ENCODE measurements at places on chromosomes 4 and X.

DNA sequence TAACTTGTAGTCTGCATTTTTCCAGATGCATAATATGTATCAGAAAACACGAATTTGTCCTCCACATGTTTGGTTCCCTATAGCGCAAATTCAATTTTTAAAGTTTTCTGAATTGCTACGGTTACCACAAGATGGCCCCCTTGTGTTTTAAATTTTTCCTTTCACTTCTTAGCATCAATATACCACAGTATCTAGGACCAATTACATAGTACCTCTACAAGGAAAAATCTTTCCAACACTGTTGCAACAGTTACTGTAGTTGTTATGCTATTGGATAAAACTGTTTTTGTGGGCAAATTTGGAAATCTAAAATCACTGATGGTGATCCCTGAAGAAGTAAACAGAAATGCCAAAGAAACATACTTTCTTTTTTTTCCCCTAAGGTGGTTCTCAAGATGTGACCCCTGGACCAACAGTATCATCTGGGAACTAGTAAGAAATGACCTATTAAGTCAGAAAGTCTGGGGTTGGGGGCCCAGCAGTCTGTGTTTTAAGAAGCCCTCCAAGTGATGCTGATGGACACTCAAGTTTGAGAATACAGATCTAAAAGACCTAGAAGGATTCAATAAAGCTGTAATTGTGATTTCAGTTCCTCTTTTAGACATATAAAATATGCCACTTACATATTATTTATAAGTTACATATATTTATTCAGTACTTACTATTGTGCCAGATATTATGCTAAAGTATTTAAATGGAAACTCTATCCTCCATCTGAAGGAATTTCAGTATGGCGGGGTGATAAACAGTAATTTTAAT, 3.1 kb downstream of the ZGRF1 start:
- DNase-seq = no peak

- no peak for DNase-seq
Observed at GRCh38 chr4:140071806-140072205, 82.2 kb downstream of the MAML3 start.

DNA sequence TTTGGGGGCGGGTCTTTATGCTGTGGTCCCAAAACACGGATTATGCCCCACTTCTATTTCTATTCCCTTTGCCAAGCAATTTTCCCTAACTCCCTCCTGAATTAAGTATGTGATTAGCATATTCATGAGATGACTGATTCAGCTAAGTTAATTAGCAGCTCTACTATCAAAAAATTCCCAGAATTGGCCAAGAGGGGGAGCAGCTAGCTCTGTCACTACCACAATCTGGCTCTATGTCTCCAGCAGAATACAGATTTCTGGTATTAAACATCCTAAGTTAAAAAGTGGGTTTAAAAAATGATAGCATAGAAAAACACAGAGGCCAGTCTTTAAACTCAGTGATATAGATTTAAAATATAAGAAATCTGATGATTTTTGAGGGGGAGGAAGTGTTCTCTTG, 80.3 kb downstream of the GPC4 start:
- no peak for DNase-seq

GRCh38 chr4:94415448-94415847, 36.3 kb upstream of the PDLIM5 start:
- DNase-seq = no peak

GRCh38 chr4:183936574-183937345, 31.7 kb downstream of the STOX2 start:
- DNase-seq = no peak

GRCh38 chrX:21926527-21927278, 13.8 kb upstream of the SMS start:
- DNase-seq = no peak

GRCh38 chr4:182619660-182620059, 297.5 kb downstream of the DCTD start:
- no peak for DNase-seq

DNA sequence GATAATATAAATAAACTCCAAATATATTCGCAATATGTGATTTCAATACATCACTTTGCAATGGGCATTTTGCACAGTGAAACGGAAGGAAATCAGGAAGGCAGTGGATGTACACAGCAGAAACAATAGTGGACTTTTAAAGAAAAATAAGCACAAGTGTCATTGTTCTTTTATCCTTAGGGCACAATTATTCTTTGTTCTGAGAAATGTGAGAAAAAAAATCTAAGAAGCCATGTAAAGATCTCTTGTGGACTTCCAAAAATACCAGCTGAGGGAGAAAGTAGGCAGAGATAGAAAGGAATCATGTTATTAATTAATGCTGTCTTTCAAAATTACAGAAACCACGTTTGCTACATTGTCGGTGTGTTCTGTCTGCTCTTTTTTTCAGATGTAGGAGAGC, 17.6 kb upstream of the PRRG1 start:
- no peak for DNase-seq

GRCh38 chrX:73728602-73729001, 165.6 kb downstream of the CHIC1 start:
- DNase-seq = no peak

DNA sequence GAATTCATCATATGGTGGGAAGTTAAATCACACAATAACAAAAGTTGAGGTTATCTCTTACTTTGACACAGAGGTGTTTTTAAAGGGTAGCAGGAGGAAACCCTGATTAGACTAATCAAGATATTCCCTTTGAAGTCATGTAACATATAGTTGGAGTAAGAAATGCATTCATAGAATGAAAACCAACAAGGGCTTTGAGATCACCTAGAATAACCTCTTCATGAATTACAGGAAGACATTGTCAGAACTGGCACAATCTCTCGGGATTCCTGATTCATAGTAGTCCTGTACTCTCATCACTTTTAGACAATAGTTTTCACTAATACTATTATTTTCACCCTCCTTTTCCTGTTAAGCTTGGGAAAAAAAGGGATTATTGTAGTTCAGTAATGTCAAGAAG, 170.2 kb downstream of the PPP3CA start:
- DNase-seq = no peak

- no peak for DNase-seq
Observed at GRCh38 chrX:51896626-51897025, 3.2 kb downstream of the MAGED1 start.

DNA sequence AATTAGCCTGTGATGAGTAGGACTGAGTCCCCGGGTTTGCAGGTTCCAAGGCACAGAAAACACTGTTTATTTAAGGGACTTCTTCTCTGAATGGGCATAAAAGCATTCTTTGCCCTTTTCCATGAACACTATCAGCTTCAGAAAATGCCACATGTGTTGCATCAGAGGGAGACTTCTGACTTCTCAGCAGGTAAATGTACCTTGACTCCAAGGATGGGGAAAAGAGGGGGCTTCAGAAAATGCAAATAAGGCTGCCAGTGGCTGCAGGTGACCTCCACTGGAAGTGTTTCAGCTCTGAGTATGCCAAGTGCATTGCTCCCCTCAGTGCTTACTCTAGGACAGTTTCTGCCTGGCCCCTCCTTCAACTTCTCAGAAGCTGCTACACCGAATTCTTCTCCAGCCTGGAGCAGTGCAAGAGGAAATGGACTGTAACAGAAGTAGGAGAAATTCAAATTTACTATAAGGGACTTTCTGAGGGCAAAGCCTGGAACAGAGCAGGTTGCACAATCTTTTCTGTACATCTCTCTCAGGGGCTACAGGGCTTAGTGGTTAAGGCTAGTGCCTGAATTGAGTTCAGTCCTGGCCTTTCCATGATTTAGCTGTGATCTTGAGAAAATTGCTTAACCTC, 233.2 kb downstream of the PTTG2 start:
- DNase-seq = no peak

DNA sequence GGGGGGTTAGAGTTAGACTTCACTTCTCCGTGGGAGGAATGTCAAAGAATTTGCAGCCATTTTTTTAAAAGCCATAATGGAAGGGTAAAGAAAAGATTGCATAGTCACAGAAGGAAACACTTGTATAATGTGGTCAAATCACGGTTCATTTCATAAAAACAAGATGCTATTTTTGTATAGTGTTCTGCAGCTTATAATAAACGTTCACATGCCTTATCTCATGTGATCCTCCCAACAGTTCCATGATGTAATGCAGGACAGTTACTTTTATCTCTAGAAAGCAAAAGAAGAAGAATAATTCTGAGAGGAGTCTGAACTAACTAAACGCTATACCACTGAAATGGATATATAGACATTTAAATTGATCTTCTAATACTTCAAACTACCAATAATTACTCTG, 71.3 kb upstream of the CAMK2D start:
- DNase-seq = no peak

GRCh38 chrX:45842207-45842925, 641.7 kb upstream of the DIPK2B start:
- no peak for DNase-seq

DNA sequence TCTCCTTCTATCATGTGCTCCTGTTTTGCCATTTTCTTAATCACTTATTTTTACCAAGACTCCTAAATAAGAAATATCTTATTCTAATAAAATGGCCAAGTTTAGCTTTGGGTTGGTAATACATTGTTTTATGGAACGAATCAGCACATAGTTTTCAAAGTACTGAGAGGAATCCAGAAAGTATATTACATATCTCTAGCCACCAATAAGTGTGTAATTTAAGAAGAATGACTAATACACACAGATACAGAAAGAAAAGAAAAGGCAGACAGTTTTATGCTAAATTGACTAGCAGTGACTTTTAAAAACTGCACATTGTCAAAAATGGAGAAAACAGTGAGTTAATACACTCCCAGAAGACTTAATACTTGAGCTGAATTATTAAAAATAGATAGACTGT, 167.0 kb upstream of the IL15 start:
- no peak for DNase-seq

- DNase-seq = no peak
Observed at GRCh38 chrX:1564750-1565683, 26.4 kb upstream of the AKAP17A start.

DNA sequence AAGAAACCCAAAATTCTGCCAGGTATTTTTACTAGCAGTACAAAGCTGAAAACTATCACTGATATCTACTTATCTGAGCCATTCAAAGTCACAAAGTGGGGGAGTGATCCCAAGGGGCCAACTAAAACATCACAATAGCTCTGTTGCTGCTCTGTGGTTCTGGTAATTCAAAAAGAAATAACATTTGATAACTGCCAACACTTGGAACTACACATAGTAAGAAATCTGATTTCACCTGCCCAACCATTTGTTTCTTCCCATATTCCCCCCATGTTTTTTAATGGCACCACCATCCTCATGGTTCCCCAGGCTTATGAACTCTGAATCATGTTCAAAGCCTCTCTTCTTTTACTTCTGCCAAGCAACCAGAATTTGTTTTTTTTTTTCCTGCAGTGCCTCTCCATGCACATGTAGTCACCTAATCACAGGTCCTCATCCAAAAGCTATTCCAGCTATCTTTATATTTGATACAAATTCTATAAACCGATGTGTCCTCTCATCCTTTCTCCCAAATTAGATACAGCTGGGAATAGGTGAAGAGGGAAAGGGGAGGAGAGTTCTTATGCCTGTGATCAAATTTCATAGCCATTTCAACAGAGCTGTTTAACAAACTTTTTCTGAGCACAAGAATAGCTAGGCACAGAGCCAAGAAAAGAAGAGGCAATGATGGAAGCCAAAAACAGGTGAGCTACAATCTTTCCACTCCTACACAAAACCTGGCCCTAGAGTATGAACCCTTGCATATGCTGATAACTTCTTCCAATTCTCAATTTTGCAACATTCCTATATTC, 7.7 kb downstream of the AMMECR1 start:
- DNase-seq = peak; percentile 27

DNA sequence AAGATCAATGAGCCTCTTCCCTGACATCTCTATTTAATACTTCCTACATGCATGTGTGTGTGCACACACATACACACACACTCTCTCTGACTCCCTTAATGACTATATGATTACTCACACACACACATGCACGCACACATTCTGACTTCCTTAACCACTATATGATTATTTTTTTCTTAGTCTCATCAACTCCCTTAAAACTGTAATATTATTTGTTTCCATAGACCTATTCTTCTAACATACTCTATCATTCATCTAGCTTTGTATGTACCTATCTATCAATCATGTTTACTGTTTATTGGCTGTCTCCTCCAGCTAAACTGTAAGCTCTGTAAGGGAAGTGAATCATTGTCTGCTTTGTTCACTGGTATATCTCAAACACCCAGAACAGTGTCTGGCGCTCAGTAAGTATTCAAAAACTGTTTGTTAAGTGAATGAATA, 236.6 kb downstream of the RASL11B start:
- no peak for DNase-seq

DNA sequence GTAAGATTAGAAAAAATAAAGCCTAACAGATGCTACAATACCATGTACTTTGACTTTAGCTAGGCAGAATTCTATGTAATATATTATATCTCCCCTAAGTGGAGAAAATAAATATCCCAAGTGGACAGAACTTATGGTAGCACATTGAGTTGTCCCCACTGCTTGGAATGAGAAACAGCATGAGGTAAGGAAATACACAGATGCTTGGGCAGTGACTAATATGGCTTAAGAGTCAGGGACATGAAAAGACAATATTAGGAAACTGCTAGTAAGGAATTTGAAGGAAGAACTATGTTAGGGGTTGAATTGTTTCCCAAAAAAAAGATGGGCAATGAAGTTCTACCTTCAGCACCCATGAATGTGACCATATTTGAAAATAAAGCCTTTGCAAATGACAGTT, 2265.1 kb downstream of the PCDH7 start:
- DNase-seq = no peak

- DNase-seq = no peak
Observed at GRCh38 chrX:153945956-153946943, 1.8 kb upstream of the RENBP start.

- DNase-seq = no peak
Observed at GRCh38 chr4:112057470-112057869, 87.8 kb upstream of the FAM241A start.

- no peak for DNase-seq
Observed at GRCh38 chr4:119489305-119489704, 139.3 kb downstream of the PDE5A start.

DNA sequence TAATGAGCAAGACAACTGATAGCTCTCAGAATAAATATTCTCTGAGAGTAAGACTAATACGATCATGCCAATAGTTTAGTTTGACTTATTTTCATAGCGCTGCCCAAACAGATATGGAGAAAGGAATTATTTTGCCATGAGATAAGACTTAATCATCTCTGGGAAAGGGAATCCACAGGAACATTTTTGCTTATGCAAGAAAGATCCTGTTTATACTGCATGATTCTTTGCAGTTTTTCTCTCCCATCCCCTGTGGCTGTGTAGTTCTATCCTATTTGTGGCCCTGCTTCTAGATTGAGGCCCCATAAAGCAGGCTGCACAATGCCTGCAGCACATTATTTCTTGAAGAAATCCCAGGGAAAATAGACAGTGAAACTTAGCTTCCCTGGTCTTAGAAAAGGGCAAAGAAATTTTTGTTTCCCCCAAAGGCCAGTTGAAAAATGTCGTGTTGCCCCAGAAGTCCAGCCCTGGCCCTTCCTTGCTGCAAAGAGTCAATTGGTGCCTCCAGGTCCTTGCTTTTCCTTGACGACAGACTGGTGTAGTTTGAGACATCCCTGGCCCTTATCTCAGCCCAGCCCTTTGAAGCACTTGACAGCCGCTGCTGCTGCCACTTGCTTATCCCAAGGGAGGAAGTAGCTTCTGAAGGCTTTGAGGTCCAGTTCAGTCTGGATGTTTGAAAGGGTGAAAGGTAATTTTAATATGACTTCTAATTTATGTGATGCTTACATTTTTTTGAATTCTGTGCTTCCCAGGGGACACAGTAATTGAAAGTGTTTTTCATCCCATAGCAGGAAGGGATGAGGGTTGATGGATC, 45.0 kb upstream of the SH3RF1 start:
- no peak for DNase-seq

- DNase-seq = no peak
Observed at GRCh38 chrX:153560000-153560399, 38.9 kb downstream of the CCNQ start.

GRCh38 chr4:110596431-110596830, 26.4 kb downstream of the PITX2 start:
- no peak for DNase-seq

- DNase-seq = no peak
Observed at GRCh38 chrX:33161829-33162228, 49.5 kb downstream of the DMD start.
